Stimulated activated CD8-positive, alpha-beta memory T cell treated with anti-CD3 and anti-CD28 coated beads, Interleukin-4, amount 100 ng/mL, for 1 hour (primary cell): ENCODE measurements at places on chromosomes 6 and 20.

GRCh38 chr6:69818223-69818930 is 21.6 kb upstream of the LMBRD1 start:
- no peak for DNase-seq

DNA sequence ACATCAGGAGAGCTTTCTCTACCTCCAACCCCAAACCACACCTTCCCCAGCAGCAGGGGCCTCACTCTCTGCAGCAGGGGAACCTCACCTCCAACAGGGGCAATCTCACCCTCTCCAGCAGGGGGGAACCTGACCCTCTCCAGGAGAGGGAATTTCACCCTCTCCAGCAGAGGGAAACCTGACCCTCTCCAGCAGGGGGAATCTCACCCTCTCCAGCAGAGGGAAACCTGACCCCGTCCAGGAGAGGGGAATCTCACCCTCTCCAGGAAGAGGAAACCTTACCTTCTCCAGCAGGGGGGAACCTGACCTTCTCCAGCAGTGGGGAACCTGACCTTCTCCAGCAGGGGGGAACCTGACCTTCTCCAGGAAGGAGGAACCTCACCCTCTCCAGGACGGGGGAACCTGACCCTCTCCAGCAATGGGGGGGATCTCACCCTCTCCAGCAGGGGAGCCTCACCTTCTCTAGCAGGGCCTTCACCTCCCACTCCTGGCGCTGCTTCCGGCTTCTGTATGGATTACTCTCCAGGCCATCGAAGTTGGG is 3.1 kb downstream of the B3GALT4 start:
- DNase-seq: no peak

DNA sequence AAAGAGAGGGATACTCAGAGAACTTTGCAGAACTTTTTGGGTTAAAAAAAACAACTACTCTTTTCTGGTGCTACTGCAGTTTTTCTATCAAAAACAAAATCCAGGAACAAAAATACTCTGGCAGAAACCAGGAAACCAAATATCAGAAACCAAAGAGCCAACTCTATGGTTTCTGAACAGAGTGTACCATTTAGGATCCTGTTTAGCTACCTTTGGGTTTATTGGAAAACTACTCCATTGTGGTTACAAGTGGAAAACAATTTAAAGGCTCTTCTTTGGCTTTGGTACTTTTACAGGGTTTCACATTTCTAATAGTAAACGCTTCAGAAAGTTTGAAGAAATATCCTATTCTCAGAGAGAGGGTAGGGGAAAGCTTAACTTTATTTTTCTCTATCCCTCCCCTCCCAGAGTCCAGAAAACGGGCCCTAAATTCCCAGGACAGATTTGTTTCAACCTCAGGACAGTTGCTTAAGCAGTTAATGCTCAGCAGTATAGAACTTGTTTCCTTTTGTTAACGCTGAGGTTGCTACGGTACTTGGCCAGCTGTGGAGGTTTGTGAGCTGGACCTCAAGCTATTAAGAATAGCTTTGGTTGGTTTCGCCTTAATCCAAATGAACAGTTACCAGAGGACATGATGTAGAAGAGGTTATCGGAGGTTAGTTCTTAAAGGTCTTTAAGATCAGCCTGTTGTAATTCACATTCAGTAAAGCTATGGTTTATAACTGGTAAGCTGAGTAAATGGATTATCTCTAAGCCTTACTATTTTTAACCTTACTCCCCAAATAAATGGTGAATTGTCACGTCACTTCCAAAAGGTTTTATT is 47.9 kb downstream of the FOXO3 start:
- no peak for DNase-seq

GRCh38 chr6:18142591-18142861 is 12.4 kb downstream of the TPMT start:
- DNase-seq: no peak

- no peak for DNase-seq
These were observed 268.3 kb upstream of the ARID1B start for GRCh38 chr6:156508923-156509322.

- no peak for DNase-seq
These were observed 45.2 kb downstream of the ZHX3 start for GRCh38 chr20:41272339-41272738.

GRCh38 chr20:40717343-40717865 is 28.4 kb upstream of the MAFB start:
- DNase-seq: no peak

GRCh38 chr6:34205466-34205865 is 31.2 kb upstream of the HMGA1 start:
- no peak for DNase-seq

DNA sequence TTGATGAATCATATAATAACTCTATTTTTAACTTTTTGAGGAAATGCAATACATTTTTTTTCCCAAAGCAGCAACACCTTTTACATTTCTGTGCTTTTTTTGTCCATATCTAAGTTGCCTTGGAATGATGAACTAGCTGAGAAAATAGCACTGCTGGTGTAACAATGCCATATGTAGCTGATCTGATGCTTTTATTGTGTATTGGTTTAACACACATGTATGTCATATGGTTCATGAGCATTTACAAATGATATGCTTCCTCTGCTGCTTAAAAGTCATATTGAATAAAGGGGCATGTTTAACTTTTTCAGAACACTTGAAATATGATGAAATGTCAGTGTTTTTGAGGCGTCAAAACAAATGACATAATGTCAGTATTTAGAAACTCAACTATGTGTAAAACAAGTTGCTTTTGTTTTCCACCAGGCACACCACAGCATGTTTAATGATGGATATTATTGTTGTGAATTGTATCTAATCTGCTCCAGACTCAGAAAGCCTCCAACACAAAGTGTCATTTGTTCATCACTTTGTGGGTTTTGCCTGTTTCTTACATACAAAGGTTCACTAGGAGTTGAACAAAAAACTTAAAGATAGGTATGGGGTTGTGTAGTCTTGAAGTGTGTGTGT is 775.8 kb upstream of the FLRT3 start:
- no peak for DNase-seq

DNA sequence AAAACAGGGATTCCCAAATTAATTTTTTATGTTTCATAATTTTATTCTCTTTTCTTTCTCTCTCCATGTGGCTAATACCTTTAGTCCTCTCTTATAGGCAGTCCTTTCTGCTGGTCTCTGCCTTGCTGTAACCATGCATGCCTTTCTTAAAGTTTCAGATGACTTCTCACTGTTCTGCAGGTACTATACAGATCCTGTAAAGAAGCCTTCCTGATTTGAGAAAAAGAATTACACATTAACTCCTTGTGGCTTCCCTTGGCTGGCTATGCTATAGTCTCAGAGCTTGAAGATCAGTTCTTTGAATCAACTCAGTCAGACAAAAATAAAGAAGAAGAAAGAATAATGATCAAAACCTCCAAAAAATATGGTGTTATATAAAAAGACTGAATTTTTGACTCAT is 7.3 kb upstream of the GPR63 start:
- DNase-seq: no peak

DNA sequence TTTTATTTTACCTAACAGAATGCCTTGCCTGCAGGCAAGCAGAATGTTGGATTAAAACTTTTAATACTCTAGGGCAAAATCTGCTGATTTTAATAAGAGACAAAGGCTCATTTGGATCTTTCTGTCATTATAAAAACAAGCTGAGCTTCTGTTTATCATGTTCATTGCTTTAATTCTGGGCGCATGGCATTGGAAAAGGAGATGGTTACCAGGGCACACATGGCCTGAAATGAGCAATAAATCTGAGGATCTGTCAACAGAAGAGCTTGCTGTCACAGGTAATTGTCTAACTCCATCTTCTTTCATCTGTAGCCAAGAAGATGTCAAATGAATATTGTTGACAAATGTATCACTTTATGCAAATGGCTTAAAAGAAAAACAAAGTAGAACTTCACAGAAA is 439.6 kb downstream of the DOK5 start:
- DNase-seq: no peak

DNA sequence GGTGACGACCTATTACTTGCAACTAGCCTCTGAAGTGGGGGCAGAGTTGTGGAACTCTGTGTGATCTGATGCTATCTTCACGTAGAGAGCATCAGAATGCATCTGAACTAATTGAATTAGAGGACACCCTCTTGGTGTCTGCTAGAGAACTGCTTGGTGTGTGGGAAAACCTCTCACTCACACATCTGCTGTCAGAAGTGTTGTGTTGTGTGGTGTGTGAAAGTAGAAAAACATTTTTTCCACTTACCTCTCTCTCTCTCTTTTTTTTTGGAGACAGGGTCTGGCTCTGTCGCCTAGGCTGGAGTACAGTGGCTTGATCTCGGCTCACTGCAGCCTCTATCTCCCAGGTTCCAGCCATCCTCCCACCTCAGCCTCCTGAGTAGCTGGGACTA is 90.0 kb downstream of the CHMP4B start:
- DNase-seq: no peak

GRCh38 chr6:82030761-82031503 is 216.6 kb downstream of the IBTK start:
- DNase-seq: no peak

GRCh38 chr20:34049897-34050695 is 56.4 kb downstream of the RALY start:
- no peak for DNase-seq

GRCh38 chr6:150646228-150646627 is 46.5 kb downstream of the PLEKHG1 start:
- DNase-seq: no peak

DNA sequence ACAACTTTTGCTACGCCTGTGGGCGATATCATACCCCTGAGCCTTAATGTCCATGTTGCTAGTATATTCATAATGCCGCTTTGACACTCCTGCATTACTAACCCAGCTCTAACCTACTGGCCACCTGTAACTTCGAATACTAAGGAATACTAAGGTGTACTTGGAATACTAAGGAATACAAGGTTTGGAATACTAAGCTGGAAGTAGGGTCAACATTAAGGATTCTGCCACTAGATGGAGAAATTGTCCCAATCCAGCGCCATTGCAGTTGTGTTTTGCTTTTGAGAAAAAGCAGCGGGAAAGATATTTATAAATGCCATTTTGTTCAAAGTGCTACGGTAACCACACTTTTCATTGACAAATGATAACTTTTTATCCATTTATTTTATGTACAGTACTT is 10.7 kb downstream of the TBXT start:
- no peak for DNase-seq
